Activated T-cell treated with anti-CD3 and anti-CD28 coated beads, Interleukin-2, amount 50 U/mL, for 72 hours (primary cell): ENCODE measurements at places on chromosomes 3 and 15. TPM values are rescaled to one million over a fixed set of nuclear protein-coding genes. Genes with fewer than 3 reads are reported as not detected.

Gene CYP1A2
- not detected for total RNA-seq

Gene PRSS50
- total RNA-seq, result 0.09 TPM

Gene SEMA3G
- 0.36 TPM for total RNA-seq

Gene SYNPR
- not detected for total RNA-seq

Gene DZIP1L
- 0.23 TPM for total RNA-seq

Gene TRPM1
- not detected for total RNA-seq

Gene RYR3
- total RNA-seq, result not detected

DNA sequence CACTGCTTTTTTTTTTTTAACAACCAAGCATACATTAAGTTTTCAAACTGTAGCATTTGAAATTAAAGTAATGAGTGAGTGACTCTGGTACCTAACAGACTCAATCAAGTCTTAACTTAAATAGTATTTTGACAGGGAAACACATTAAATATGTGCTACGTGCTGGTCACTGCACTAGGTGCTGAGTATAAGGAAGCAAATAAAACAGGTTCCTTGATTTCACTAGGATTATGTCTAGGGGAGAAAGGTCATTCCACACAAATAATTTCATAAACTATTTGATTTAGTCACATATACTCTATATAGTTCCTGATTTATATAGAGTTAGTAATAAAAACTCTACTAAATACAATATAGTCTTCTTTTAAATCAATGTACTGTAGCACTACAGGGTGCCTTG lies 89.4 kb downstream of the SUCLG2 start:
- DNase-seq, result no peak

- DNase-seq, result no peak
Observed at GRCh38 chr3:8371960-8372463, 129.6 kb upstream of the LMCD1 start.

GRCh38 chr3:133928903-133929607 lies 33.4 kb upstream of the RAB6B start:
- no peak for DNase-seq

- DNase-seq, result no peak
Observed at GRCh38 chr15:73564255-73564654, 68.9 kb downstream of the NPTN start.

GRCh38 chr3:123302961-123303360 lies 101.2 kb downstream of the SEC22A start:
- DNase-seq, result no peak

- no peak for DNase-seq
Observed at GRCh38 chr15:65907661-65908060, 38.4 kb downstream of the RAB11A start.
